ENCODE measurements at places on chromosomes 7 and 10.
A peak's percentile ranks its signal among the peaks of the same experiment; 100 is the strongest.

DNA sequence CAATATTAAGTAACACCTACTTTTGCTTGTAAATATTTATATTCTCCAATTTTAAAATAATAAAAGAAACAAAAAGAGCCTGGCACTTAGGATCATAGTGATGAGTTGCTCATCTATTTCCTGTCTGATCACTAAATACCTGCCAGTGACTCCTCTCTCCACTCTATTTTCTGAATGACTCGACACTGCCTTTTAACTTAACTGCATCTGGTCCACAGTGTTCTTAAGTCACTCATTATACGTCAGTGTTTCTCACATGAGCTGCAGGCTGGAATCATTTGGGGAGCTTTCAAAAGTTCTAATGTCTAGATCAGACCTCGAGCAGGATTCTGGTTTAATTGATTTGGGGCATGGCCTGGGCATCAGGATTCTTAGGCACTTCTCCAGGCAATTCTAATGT, 78.0 kb upstream of the AGBL3 start:
- DNase-seq: no peak

- no peak for DNase-seq
Measured at GRCh38 chr10:16612115-16612980, 90.7 kb upstream of the C1QL3 start.

GRCh38 chr7:128867842-128868623, 5.4 kb downstream of the ATP6V1F start:
- peak; percentile 83 for DNase-seq

DNA sequence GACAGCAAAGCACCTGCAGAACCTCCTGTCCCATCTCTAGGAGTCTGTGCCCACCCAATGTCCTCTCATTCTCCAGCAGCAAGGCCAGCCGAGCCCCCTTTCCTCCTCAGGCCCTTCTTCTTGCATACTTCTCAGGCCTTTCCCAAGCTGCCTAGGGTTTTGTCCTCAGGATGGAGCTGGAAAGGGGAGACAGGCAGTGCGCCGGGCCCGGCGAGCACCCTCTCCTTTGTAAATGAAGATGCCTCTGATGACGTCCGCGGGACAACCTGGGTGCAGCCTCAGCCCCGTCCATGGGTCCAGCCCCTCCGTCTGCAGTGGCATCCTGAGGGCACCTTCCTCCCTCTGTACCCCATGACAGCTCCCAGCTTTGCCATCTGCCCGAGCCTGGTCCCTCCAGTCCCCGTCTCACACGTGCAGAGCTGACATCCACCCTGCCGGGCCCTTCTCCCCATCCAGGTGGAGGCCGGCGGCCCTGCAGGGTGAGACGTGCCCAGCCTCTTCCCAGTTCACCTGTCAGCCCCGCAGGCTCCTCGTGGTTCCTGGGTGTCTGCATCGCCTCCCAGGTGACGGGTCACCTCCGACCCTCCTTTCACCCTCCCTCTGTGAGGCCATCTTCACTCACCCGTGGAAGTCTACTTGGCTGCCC, 36.4 kb downstream of the JAKMIP3 start:
- no peak for DNase-seq

GRCh38 chr10:44362866-44363711, 21.8 kb downstream of the CXCL12 start:
- no peak for DNase-seq

- no peak for DNase-seq
Measured at GRCh38 chr7:138276891-138277290, 183.2 kb upstream of the TRIM24 start.

DNA sequence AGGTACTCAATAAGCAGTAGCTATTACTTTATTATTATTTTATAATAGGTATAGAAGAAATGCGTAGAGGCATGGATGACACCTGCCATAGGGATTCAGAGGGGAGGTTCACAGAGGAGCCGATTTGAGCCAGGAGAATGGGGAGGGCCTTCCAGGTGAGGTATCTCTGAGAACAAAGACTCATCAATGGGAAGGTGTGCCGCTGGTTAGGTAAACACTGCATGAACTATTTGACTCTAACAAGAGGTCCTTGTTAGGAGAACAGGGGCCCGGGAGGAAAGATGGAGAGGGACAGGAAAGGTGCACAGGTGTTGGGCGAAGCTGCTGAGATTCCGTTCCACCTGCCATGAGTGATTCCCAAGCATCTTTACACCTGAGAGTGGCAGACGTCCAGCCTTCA, 41.8 kb upstream of the TMEM273 start:
- peak; percentile 22 for DNase-seq

- DNase-seq: no peak
Measured at GRCh38 chr10:21445163-21445562, 80.3 kb downstream of the SKIDA1 start.

- no peak for DNase-seq
Measured at GRCh38 chr10:31318382-31318853, 598 bp upstream of the ZEB1 start.

DNA sequence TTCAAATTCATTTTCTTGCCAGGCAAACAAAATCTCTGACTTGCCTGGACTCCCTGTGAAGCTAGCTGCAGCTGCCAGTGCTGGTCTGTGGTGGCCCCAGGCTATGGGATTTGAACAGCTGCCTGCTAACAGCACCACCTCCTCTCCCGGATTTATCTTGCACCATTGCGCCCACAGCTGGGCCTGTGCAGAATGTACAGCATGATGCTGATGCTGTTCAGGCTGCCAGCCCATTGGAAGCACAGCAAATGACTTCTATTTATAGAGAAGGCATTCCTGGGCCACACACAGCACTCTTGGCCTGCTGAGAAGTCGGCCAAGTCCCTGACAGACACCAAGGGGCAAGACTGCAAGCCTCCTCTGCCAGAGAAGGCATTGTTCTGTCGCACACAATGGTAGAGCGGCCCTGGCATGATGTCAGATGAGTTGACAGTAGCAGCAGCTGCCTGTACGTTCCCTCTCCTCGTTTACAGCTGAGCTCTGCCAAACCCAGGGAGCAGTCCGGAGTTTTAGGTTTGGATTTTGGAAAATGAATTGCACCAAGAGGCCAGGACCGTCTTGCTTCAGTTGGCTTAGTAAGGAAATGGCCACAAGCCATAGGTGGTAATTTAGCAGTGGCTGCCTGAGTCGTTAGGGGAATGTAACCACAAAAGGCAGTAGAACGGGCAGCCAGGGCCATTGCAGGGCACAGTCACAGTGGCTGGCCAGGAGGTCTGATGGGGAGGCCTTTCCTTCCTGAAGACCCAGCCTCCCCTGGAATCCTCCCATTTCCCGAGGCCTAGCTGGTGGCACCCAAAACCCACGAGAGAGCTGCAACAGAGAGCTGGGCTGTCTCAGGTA, 38.5 kb downstream of the MTURN start:
- peak; percentile 31 for DNase-seq

DNA sequence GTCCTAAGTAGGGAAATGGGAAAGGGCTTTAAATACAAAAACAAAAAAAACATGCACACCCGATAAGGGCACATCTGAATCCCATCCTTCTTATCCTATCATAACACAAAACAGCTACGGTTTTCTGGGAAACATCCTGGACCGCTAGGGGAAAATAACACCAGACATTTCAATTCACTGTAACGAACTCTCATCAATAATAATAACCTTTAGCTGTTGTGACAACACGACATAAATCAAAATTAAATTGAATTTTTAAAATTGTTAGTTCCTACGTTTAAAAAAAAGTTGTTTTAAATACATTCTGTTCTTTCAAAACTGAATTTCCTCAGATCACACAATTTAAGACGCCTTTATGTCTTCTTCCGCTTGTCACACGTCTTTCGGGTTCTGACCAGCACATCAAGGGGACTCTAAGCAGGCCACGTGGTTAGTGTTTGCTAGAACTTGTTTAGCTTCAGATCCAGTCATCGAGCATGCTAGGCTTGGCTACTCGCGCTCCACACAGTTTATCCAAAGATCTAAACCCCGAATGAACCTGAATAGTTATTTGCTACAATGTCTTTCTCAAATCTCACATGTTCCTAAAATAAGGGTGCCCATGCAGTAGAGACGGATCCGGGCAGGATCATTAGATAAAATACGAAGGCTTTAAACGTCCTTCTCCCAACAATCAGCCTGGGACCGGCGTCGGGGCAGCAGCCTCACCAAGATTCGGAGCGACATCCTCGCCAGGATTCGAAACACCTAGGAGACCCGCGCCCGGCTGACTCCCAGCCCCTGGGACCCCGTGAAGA, 839 bp downstream of the IKZF5 start:
- DNase-seq: no peak

DNA sequence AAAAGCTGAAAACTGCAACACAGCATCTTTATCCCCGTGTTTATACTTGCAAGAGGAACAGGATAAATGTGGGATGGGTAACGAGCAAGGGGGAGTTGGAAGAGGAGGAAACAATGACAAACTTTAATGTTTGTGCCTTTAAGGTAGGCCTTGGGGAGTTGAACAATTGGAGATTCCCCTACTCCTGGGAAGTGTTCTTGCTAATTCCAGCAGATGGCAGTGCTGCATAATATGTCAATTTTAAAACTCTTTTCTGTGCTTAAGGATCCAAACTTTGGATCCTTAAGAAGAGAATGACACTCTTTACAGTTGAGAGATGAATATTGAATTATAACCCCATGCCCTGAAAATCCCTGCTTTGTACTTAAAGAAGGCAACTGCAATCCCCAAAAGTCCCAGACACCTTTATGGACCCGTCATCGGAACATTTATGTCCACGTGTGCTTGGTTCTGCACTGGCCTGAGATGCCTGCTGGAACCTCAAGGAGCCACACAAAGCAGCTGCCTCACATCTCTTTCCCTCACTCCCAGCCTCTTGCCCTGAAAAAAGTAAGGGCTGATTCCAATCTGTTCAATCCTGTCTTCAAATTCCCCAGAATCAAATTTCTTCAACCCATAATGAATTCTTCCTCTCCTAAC, 12.0 kb downstream of the IFIT5 start:
- no peak for DNase-seq

GRCh38 chr10:5976512-5977470, 552 bp downstream of the IL15RA start:
- no peak for DNase-seq

DNA sequence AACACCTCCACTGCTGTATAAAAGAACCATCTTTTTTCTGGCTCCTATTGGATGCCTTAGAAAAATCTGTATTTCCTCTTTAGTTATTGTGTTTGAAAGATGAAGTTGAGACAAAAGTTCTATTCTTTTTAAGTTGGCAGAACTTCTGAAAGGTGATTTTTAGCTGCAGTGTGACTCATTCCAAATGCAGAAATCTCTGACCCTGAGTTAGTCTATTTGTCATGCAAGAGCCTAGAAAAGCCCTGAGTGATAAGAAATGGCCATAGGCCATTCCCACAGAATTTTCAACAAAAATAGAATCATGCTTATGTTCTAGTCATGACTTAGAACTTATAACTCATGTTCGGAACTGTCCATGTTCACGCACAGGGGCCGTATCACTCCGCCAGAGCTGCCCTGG, 89.1 kb downstream of the EGFR start:
- DNase-seq: no peak

DNA sequence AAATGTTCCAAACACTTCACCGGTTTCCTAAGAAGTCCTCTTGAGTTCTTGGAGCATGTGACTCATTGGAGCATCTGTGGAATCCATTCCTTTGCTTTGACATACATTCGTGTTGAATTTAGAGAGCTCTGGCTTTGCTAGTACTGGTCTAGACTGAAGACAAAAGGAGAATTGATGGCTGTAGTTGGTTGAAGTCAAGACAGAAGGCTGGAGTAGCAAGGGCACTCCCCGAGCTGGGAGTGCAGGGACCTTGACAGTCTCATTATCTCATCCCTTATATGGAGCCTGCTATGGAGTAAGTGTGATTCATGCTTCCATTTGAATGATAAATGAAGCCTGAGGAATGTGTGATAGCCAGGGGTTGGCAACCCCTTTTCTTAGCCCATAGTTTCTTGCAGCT, 1249.1 kb downstream of the TYW1 start:
- peak; percentile 92 for DNase-seq

DNA sequence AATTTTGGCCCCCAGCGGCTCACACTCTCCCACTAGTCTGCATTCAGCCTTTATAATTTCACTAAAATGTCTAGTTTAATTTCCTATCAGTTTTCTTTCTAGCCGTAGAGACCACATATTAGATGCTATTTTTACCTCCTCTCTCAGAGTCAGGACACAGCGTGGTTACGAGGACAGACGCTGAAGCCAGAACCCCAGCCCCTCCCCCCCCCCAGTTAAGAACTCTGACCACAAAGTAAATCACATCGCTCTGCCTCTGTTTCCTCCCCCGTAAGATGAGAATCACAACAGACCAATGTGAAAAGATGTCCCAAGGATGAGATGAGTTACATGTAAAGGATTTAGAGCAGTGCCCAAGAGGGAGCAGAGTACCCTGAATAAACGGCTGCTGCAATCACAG, 11.1 kb upstream of the TARP start:
- DNase-seq: no peak

DNA sequence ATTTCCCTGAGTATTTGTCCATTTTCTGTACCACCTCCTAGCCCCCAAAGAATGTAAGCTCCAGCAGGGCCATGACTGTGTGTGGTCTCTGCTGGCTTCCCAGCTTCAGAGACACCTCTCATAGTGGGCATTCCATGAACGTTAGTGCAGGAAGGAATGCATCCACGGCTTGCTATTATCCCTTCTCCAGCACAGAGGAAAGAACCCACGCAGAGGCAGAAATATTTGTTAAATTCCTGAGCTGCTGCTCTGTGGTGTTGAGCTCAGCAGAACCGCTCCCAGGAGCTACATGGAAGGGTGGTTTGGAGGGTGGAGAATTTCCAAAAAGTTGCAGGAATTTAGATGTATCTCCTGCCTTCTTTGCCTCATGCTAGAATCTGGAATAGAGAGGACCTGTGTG, 275.2 kb downstream of the POU6F2 start:
- no peak for DNase-seq

- no peak for DNase-seq
Measured at GRCh38 chr7:139580435-139580834, 57.0 kb downstream of the CLEC2L start.

DNA sequence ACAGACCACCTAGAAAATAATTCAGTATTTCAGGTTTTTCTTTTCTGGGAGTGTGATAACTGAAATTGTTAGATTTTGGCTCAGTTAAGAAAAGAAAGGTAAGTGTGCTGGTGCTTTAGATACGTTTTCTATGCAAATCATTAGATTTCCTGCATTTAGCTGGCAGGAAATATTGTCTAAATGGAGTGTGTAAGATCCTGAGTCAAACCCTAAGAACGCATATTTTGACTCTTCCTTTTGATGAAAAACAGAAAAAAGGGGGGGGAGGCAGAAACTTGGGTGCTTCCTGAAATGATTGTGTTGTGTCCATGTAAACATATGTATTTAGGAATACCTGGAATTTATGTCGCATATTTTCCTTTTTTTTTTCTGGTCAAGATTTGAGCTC, 1.2 kb downstream of the GRK5 start:
- DNase-seq: no peak

GRCh38 chr10:59898125-59898835, 8.1 kb downstream of the CCDC6 start:
- no peak for DNase-seq

GRCh38 chr10:133390597-133391248, 3.2 kb upstream of the MTG1 start:
- no peak for DNase-seq

DNA sequence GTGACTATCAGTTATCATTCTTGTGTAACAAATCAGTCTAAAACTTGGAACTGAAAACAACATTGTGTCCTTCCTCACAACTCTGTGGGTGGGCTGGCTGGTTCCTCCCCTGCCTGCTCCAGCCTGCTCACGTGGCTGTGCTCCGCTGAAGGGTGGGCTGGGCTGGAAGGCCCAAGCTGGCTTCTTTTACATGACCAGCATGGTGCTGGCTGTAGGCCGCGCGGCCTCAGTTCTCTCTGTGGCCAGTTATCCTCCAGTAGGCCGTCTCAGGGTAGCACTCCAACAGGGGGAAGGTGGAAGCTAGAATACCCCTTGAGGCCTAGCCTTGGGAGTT, 11.3 kb downstream of the ADAMTS14 start:
- DNase-seq: no peak

- DNase-seq: no peak
Measured at GRCh38 chr7:47934831-47935230, 13.4 kb downstream of the PKD1L1 start.

Data from NCI-H187 (cell line).